ENCODE measurements at places on chromosomes 11 and 22.

- DNase-seq, result no peak
These were observed 106.5 kb upstream of the DRD2 start for GRCh38 chr11:113581713-113582112.

- DNase-seq, result no peak
These were observed 78.5 kb downstream of the TRAF6 start for GRCh38 chr11:36431429-36432092.

GRCh38 chr22:48868554-48868953 lies 959.1 kb downstream of the BRD1 start:
- no peak for DNase-seq

DNA sequence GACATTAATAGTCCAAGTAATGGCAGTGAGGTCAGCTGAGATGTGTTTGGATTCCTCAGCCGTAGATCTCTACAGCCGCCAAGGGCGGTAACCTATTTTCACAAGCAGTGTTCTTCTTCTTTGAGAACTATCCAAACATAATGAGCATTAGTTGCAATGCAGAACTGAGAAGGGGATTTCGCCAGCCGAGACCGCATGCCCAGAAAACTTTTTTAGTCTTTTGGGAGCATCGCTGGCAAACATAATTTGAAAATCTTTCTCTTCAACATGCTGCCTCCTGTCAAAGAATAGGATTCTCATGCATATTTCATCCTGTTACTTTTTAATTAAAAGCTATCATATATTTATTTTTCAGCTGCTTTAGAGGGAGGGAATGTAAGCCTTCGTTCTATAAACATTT lies 81.4 kb upstream of the SEZ6L start:
- DNase-seq, result no peak
